ENCODE measurements at places on chromosomes 16 and 17. TPM values are rescaled to one million over a fixed set of nuclear protein-coding genes. Genes with fewer than 3 reads are reported as not detected.

Gene SLC52A1
- 0.46 TPM for total RNA-seq

- peak; percentile 24 for DNase-seq
These were observed 24.1 kb downstream of the DNAJA2 start for GRCh38 chr16:46949241-46949892.

DNA sequence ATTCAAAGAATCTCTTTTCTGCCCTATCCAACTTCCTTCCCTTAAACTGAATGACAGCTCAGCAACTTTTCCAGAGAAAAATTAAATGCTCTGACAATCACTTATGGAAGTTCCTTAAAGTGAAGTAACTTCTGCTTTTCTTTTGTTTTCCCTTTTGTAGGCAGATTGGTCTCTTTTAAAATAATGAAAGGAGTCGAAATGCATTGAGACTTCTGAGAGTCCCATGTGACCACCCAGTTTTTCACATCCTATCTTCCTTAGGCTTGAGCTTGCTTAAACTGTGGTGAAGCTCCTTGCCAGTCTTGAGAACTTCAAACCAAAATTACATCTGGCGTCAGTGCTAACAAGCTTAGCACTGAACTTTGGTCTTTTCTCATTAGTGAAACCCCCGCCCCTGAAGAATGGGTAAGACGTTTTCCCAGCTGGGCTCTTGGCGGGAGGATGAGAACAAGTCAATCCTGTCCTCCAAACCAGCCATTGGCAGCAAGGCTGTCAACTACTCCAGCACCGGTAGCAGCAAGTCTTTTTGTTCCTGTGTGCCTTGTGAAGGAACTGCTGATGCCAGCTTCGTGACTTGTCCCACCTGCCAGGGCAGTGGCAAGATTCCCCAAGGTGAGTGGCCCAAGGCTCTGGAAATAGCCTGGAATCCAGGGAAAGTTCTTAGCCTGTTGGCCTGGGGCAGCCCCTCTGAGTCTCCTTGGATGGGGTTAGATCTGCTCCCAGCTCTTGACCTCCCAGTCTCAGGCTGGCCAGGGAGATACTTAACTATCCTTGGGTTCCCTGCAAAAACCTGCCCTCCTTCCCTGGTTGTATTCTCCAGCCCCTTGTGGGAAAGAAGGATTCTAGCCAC lies 1.2 kb downstream of the TMEM106A start:
- DNase-seq, result no peak

GRCh38 chr17:58184308-58184985 lies 8.1 kb upstream of the EPX start:
- no peak for DNase-seq

- DNase-seq, result no peak
These were observed 2.1 kb downstream of the IFT20 start for GRCh38 chr17:28333083-28333746.

Data from activated T-cell treated with anti-CD3 and anti-CD28 coated beads, Interleukin-2, amount 50 U/mL, for 72 hours (primary cell).